Anterior cingulate cortex (tissue), 58 donors: ENCODE measurements at places on chromosomes 5 and 9.
A peak's percentile ranks its signal among the peaks of the same experiment; 100 is the strongest.

DNA sequence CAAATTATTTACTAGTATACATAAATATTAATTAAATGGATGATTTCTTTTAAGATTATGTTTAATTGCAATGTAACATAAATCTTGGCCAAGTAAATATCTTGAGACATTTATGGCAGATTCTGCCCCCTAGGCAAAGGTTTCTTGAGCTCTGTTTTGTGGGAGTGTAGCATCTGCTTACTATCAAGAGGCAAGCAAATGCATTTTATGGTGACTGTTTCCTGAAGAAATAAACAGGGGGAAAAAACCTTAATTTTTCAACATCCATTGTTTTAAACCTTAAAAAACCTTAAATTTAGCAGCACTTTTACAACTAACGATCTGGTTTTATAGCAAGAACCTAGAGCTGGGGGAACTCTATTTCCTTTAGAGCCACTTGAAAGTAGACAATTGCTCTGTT is 25.7 kb upstream of the FREM1 start:
- no peak for DNase-seq

- no peak for DNase-seq
These were observed 53.5 kb downstream of the RNF38 start for GRCh38 chr9:36346569-36346968.

DNA sequence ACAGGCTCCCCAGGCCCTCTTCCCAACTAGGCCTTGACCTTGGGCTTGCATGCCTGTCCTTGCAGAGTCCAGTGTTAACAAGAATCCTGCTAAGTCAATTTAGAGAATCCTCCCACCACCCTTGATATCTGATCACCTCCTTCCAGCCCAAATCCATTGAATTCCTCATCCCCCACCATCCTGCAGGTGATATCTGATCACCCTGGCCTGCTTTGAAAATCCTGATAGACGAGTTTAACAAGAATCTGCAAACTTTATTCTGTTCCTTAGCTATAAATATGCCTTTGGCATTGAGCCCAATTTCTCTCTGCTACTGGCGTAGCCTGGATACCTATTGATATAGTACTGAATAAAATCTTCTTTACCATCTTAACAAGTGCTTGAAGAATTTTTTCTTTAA is 125.5 kb downstream of the DIRAS2 start:
- no peak for DNase-seq

DNA sequence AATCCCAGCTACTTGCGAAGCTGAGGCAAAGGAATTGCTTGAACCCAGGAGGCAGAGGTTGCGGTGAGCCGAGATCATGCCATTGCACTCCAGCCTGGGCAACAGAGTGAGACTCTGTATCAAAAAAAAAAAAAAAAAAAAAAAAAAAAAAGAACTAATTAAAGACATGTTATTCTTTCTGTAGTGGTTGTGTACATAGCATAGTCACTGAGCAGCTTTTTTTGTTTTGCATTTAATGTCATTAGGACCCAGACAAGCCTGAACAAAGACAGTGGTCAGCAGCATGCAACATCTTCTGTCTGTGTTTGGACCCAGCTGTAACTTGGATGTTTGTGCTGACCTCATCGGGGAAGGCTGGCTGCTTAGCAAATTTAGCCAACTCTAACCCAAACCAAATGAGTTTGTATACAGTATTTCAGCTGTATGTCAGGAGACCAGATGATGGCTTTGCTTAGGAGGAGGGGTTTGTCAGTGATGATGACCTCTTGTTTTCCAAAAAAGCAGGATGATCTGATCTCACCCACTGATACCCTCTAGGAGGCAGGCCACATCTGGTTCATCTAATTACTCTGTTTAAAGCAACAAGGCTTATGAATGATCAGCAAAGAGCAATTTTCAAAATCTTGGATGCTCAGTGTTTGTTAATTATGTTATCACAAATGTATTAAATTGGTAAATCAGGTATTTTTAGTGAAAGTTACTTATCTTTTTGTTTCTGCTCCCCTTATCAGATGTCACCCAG is 39.5 kb downstream of the SNCAIP start:
- no peak for DNase-seq

DNA sequence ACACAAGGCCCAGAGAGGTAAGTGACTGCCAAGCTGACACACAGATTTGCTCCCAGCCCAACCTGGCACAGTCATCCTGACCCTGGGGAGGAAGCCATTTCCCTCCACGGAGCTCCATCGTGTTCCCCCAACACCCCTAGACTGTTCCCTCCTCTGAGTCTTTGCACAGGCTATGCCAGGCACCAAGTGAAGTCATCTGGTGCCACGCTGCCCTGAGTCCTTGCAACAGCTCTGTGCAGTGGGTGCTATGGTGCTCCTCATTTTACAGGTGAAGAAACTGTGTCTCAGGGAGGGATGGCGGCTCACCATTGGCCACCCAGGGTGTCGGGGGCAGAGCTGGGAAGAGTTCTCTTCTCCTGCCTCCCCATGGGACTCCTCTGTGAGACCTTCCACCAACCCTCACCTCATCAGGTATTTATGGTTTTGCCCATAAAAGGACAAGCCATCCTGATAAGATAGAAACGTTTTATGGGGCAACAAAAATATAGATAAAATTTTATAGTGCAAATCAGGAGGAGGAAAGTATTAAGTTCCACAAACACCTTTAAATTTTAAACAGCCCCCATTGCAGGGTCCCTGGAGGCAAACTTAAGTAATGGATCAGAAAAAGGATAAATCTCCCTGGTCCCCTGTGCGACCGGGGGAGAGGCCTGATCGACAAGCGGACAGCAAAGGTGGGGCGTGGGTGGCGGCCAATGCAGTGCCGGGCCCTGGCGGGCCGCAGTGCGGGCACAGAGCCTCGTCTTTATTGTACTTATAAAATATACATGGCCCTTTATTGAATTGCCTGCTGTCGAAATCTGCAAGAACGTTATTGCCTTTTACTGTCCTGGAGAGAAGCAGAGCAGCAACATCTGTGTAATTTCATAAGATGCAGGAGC is 50.2 kb upstream of the ZBTB43 start:
- DNase-seq: no peak

GRCh38 chr9:79581388-79581787 is 9.6 kb downstream of the TLE4 start:
- no peak for DNase-seq

- no peak for DNase-seq
These were observed 101.8 kb downstream of the CCDC192 start for GRCh38 chr5:127804886-127805426.

DNA sequence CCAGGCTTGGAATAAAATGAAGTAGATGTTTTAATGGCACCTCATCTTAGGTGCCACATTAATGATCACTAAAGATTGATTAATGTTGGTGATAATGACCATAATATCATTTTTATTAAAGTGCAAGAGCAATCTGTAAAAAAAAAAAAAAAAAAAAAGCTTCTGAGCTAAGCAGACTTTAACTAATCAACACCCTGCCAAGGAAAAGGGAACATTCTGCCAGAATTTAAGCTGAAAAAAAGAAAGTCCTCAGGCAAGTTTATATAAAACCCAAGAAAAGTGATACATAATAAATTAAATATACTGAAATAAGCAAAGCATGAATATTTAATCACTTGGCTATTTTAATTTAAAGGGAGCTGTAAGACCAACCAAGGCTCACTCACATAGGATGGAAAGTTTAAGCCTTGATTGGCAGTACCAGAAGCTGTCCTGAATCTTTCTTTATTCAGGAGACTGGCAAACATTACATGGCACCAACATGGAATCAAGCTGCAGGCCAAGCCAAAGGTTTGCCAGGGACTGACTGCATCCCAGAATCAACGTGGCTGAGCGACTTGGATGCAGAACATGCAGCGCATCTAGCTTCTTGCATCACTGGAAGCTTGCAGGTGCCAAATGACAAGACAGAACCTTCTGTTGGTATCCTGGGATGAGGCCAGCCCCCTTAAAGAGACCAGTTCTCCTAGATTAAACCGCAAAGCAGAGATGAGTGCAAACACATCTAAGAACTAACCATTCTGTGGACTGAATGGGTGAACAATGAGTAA is 413.6 kb downstream of the ENC1 start:
- DNase-seq: no peak

DNA sequence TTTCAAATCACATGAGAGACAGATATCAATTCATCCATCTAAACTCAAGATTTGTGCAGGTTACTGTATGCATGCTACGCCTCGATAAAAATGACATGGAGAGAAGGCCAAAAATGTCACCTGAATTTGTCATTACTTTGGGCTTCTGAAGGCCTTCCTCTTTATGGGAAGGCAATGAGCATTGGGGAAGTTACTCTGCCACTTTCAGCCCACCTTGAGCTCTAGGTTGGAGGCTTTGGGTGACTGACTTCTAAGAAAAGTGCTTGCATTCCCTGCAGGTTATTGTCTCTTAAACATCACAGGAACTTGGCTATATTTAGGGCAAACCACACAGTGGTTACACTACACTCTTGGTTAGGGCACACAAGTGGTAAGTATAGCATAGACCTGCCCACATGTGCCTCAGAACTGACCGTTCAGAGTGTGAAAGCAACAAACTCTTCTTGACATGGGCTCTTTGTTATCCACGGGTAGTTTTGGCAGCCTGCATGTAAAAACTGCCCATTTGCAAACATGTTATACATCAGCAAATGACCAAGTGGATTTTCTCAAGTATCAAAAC is 169.5 kb downstream of the ZNF608 start:
- DNase-seq: no peak

DNA sequence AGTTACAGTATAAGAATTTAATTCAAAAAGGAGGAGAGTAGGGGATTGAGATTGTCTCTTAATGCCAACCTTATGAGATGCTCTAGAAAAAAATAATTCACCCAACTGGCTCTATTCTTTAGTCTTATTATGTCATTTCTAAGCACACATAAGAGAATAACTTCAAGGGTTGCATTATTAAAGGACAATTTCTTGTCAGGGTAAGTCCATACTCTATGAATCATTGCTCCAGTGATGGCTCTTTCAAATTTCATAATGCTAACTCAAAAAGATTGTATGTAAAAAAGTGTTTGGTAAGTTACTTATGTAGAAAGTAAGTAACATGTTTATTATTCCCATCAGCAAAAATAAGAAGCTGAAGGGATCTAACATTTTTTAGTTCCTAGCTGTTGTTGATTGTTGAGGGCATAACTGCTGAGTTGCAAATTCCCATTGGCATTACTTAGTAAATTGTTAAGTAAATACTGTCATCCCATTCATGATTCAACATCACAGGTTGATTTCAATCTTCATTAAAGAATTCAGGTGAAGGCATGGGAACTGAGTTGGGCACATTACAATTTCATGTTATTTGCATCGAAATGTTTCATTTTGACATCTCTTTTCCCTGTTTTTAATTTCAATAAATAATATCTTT is 28.6 kb downstream of the ALDH1A1 start:
- DNase-seq: no peak

GRCh38 chr5:55601204-55601618 is 66.4 kb upstream of the PLPP1 start:
- DNase-seq: peak; percentile 74

DNA sequence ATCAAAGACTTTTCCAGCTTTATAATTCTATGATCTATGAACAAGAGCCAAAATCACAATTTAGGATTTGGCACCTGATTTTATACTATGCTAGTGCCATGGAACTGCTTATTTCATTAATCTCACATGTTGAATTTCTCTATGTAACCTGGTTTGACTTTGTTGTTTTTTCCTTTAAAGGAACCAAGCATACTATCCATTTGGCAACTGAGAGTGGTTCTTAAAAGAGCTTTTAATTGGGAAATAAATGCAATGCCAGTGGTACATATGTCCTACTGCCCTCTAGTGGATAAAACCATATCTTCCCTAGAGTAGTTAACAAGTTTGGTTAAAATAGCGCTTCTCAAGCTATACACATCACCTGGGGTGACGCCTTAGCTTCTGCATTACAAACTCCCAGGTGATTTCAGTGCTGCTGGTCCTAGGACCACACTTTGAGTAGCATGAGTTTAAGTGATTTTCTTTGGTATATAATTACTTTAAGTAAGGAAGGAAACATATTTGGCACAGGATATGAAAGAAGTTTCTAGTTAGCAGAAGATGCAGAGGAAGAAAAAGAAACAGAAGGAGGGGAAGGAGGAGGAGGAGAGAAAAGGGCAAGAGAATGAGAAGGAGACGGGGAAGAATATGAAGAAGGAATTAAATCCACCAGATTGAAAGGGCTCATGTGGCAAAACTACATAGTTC is 56.8 kb downstream of the FGF10 start:
- no peak for DNase-seq

DNA sequence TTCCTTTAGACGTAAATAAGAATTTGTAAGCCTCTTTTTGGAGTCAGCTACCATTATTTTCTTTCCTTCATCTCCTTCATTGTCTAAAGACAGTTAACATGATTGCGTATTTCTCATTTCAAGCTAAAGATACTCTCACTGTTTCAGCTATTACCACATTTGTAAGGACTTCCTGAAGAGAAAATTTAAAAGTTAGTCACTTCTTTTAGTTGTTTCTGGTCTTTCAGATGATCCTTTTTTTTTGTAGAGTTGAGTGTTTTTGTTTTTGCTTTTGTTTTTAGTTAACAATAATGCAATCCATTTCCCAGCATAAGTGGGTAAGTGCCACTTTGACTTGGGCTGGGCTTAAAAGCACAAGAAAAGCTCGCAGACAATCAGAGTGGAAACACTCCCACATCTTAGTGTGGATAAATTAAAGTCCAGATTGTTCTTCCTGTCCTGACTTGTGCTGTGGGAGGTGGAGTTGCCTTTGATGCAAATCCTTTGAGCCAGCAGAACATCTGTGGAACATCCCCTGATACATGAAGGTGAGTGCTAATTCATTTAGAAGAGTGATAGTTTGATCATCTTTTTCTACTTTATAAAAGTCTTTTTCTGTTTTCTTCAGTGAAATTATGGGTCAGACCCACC is 2.0 kb downstream of the IL31RA start:
- DNase-seq: no peak

GRCh38 chr9:121199921-121200320 is 1.7 kb downstream of the RAB14 start:
- no peak for DNase-seq

- DNase-seq: no peak
These were observed 123.8 kb downstream of the DMRT2 start for GRCh38 chr9:1173993-1174392.

DNA sequence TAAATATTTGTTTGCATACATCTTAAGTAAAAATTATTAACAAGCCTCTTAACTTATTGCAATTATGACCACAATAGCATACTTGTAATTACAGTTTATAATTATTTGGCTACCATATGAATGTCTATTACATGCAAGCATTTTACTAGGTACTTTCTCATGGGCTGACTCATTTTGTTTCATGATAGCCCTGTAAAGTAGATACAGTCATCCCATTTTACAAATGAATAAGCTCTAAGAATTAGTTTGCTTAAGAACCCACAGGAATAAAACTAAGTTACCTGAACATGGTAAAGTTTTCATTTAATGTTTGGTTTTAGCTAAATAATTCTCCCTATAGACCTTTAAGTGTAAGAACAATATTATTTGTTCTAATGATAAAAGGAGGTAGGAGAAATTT is 126.6 kb upstream of the IZUMO3 start:
- DNase-seq: no peak

- peak; percentile 58 for DNase-seq
These were observed 59.9 kb downstream of the ZFAND5 start for GRCh38 chr9:72305102-72305546.

- no peak for DNase-seq
These were observed 137.4 kb downstream of the CD180 start for GRCh38 chr5:67058998-67059743.

- DNase-seq: no peak
These were observed 41.5 kb upstream of the LARP1 start for GRCh38 chr5:154713615-154714125.

GRCh38 chr5:32563614-32564013 is 21.7 kb upstream of the SUB1 start:
- no peak for DNase-seq
